ENCODE measurements at places on chromosomes 16 and 17.

- no peak for DNase-seq
Observed at GRCh38 chr16:65846210-65846602, 520.3 kb upstream of the CDH5 start.

DNA sequence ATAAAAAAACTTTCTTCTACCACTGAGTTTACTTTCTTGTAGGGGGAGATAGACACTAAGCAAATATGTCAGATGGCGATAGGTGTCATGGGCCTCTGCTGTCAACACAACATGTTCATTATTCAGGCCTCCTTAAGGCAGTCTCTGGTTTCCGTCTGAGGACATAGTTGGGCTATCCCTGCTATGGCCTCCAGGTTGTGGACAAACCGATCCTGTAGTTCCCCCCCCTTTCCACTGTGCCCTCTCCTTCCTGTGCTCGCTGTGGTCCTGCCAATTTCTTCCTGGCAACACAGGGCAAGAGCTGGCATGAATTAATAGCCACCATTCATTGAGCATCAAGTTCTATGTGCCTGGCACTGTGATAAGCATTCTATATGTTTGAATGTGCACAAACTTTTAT lies 81.0 kb upstream of the HS3ST2 start:
- DNase-seq: no peak

DNA sequence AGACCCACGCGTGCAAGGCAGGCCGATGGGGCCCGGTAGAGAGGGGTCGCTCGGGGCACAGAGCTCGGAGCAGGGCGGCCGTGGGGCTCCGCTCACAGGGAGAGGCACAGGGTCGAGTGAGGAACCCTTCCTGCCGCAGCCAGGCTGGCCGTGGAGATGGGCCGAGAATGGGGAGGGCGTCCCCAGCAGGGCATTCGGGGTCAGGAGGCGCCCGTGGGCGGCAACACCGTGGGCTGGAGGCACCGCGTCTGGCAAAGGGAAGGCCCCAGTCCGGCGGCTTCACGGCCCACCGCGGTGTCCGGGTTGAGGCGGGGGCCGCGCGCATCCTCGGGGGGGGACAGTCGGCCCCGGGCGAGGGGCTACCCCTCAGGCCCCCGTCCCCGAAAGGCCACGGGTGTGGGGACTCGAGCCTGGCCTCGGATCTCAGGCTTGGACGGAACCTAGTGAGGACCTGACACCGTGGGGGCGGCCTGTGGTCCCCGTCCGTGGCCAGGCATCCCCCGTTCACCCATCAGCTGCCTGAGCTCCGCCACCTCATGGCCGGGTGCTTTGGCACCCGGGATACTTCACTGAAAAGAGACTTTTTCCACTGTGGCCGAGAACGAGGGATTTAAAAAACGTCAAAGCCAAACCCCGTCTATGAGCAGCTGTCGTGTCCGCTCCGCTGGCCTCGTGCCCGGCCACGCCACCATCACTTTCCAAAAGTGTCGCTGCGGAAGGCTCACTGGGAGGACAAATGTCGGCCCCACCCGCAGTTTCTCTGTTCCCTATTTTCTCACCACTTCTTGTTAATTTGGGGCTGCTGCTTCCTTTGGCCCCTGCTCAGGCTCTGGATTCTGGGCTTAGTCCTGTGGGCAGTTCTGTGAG lies 73.6 kb downstream of the METRNL start:
- no peak for DNase-seq

- no peak for DNase-seq
Observed at GRCh38 chr16:7017006-7017662, 315.5 kb upstream of the RBFOX1 start.

- DNase-seq: no peak
Observed at GRCh38 chr17:7072406-7072805, 7.6 kb downstream of the CLEC10A start.

DNA sequence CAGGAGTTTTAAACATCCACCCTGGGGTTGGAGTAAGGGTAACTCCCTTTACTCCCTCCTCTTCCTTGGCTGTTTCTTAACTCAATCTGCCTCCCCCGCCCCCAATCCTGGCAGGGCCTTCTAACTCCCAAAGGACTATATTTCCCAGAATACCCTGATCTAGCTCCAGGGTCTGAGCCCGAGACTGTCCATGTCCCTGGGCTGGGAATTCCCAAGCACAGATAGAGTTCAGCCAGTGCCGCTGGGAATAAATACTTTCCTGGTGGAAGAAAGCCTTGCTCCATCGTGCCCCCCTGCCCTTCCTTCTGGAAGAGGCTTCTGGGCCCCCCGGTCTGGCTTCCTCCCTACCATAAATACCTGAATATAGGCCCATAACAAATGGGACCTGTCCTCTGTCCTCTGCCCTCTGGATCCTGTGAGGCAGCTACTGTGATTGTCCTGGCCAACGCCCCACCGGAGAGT lies 10.2 kb downstream of the BAHCC1 start:
- no peak for DNase-seq

GRCh38 chr17:3885271-3885670 lies 7.6 kb downstream of the CAMKK1 start:
- DNase-seq: no peak

- DNase-seq: no peak
Observed at GRCh38 chr17:67478401-67479041, 101.4 kb downstream of the PITPNC1 start.

DNA sequence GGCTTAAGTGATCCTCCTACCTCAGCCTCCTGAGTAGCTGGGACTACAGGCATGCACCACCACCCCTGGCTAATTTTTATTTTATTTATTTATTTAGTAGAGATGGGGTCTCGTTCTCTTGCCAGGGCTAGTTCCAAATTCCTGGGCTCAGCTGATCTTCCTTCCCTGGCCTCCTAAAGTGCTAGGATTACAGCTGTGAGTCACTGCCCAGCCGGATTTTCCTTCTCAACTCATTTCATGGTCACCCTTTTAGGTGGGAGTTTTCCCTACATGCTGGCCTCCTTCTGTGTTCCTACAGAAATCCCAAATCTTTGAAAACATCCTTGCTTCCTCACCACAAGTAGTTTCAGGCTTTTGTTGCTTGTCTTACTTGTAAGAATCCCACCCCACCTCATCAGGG lies 102.1 kb upstream of the SIAH1 start:
- DNase-seq: no peak

DNA sequence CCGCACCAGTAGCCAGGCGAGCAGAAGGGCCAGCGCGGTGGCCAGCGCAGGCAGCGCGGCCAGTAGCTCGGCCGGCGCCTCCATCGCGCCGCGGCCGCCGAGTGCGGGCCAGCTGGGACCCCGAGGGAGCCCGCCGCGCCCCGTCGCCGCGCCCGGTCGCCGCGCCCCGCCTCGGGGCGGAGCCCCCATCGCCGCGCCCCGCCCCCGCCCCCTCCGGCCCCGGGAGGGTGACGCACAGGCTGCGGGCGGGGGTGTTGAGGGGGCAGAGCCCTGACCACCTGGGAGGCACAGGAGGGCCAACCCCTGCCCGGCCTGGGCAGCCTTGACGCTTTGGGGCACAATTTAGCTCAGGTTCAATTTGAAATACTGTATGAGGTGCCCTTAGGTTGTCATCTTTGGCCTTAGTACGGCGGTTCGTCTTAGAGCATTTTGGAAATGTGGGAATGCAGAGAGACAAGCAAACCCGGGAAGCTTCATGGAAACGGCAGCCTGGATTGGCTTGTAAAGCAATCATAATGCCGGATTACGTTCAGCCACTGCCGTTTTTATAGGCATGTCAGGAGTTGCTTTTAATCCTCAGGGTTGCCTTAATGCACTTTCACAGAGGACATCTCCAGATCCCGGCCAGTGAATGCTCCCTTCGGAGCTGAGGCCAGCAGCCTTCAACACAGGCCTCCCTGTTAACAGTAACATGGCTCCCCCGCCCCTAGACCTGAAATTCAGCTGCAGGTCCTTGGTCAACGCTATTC lies at the start of gene MXRA7:
Gene MXRA7, minus strand, starts transcription at position 103 of the 749 bp plus-strand sequence. Its CDS starts 19 bp downstream, at position 84.
- peak; percentile 31 for DNase-seq

DNA sequence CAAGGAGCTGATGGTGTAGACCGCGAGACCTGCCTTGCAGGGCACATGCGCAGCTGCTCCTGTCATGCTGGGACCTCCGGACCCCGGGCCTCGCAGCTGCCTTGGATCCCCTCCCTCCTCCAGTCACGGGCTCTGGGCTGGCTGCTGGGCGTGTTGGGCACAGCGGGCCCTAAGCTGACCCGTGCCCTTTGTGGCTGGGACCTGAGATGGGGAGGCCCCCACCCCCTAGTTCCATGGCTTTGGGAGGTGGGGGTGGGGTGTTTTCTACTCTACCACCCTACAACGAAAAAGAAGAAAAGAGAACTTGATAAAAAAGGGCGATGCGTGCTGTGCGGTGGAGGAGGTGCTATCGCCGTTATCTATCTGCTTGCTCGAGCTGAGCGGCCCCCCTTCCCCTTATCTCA lies 14.5 kb downstream of the ZFPM1 start:
- DNase-seq: no peak

GRCh38 chr17:16873174-16874035 lies 98.5 kb downstream of the TNFRSF13B start:
- DNase-seq: peak; percentile 30

DNA sequence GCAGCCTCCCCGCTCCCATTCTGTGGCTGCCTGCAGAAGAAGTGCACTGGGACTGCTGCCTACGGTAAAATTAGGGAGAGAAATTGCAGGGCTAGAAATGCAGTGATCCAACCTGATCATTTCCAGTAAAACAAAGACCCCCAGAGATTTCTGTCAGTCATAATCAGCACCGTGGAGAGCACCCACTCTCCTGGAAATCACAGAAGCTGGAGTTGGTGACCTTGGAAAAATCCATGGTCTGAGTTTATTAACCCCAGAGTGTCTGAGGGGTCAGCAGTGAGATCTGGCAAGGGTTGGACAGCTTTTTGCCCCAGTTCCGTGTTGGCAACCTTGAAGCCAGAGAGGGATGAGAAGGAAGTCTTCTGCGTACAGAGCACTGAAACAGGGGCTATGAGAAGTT lies 7.8 kb downstream of the SYCE1L start:
- no peak for DNase-seq

GRCh38 chr16:89563639-89564392 lies 3.3 kb downstream of the RPL13 start:
- DNase-seq: no peak

DNA sequence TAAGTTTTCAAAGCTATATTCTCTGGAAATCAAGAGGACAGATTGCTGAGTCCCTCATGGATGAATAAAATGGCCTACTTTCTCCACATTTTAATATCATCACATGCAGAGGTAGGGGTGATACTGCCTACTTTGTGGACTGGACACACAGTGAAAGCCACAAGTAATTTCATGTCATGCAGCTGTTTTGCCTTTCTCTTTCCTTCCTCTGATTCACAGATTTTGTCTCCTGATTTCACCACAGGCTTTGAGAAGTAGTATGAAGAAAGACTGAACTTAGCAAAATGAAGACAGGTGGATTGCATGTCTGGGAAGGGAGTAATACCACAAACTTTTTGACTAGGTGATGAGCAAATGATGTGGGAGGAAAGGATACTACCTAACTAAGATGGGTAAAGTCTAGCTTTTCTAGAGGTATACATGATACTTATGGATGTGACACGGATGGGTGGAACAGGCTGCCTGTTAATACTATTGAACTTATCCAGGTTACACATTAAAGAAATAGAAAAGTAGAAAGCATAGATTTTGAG lies 478.4 kb upstream of the GOT2 start:
- no peak for DNase-seq

DNA sequence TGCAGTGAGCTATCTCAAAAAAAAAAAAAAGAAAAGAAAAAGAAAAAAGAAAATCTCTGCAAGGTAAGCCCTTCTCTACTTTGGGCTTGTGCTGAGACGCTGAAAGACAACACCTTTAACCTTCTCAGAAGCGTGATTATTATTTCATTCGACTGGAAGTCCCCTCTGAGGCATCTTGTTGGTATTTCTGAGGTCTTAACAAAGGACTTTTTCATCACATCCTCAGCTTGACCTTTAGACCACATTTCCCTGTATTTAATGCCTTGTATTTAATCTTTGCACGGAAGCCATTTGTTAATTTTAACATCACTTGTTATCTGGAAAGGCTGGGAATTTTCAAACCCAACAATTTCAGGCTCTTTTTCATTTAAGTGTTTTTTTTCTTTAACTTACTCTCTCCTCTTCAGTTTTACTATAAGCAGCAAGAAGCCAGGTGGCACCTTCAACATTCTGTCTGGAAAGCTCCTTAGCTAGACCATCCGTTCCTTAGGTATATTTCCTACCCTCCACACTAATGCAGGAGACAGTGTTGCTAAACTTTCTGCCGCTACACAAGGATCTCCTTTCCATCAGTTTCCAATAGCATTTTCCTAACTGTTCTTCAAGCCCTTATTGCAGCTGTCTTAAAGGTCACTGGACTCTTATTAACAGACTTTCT lies 10.3 kb downstream of the KCTD13 start:
- DNase-seq: no peak

Measured in stimulated activated CD8-positive, alpha-beta memory T cell treated with anti-CD3 and anti-CD28 coated beads, Interleukin-15, amount 100 ng/mL, for 24 hours (primary cell).